ENCODE measurements at places on chromosomes 1 and 21.

- DNase-seq = no peak
Observed at GRCh38 chr1:161114556-161114955, 3.3 kb downstream of the PFDN2 start.

GRCh38 chr1:49597436-49597835 is 426.3 kb downstream of the AGBL4 start:
- no peak for DNase-seq

GRCh38 chr1:232225336-232226131 is 404.4 kb downstream of the SIPA1L2 start:
- DNase-seq = no peak

DNA sequence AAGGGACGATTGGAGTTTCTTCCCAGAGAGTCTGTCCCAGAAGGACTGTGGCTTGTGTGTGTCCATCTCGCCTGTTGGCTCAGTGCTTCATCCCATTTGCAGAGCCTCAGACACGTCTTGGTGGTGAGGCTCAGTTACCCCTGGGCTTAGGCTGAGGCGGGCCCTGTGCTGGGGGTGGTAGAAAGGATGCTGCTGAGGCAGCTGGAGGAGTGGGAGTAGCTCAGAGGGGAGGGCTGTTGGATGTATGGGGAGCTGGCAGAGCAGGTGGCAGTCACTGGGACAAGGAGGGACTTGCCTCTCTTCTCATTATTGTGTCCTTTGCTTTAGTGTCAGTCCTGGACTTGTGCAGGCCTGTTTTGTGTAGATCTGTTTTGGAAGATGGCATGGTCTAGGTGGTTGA is 7.3 kb upstream of the MIIP start:
- no peak for DNase-seq

- DNase-seq = no peak
Observed at GRCh38 chr1:85911742-85912141, 203.5 kb upstream of the ZNHIT6 start.

DNA sequence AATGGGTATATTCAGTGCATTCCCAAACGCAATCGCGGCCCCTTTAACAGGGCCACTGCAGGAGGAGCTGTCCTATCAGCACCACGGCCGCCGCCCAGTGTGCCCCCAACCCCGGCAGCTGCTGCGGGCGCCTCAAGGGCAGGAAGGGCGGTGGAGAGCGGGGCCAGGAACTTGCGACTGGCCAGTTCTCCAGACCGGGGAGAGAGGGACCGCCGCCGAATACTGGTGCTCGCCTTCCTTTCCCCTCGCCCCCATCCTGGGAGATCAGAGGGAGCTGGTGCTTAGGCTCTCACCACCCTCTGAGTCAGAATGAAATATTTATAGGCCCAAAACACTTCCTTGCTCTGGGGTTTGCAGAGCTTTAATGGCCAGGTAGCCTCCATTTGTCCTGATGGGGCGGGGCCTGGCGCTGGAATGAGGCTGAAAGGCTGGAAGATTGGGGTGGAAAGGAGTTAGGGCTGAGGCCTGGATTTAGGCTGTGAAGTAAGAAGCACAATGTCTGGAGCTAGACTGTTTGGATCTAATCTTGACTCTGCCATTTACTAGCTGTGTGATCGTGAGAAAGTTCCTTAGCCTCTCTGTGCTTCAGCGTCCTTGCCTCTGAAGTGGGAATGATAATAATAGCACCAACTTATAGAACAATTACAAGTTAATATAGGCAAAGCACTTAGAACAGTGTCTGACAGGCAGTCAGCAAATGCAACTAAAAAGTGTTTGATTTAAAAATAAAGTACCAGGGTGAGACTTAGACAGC is 75.5 kb downstream of the NAV1 start:
- DNase-seq = no peak

DNA sequence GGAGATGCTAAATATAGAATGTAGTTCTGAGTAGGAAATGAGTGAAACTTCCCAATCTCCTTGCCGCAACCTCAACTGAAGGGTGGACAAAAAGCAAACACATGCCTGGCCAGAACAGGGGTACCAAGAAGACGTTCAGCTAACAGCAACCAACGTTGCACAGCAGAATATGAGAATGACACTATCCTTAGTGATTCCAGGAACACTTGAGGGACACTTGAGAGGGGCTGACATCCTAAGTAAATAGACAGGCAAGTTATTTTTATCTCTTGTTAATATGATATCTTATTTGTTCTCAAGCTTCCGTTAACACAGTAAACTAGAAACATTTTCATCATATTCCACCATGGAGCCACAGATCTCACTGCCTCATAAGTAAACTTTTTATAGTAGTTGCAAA is 908 bp downstream of the KRTAP19-1 start:
- no peak for DNase-seq

- peak; percentile 66 for DNase-seq
Observed at GRCh38 chr1:88175631-88176226, 508.3 kb upstream of the PKN2 start.

- DNase-seq = peak; percentile 27
Observed at GRCh38 chr1:221782477-221782876, 40.6 kb upstream of the DUSP10 start.

GRCh38 chr1:91851130-91852010 is 34.6 kb downstream of the TGFBR3 start:
- DNase-seq = peak; percentile 86

- peak; percentile 21 for DNase-seq
Observed at GRCh38 chr1:114112775-114113174, 40.9 kb downstream of the SYT6 start.

- DNase-seq = no peak
Observed at GRCh38 chr1:36963006-36963405, 71.3 kb downstream of the GRIK3 start.

- peak; percentile 98 for DNase-seq
Observed at GRCh38 chr1:59057211-59057694, 239.6 kb upstream of the FGGY start.

GRCh38 chr1:103365860-103366569 is 159.5 kb upstream of the RNPC3 start:
- DNase-seq = no peak

DNA sequence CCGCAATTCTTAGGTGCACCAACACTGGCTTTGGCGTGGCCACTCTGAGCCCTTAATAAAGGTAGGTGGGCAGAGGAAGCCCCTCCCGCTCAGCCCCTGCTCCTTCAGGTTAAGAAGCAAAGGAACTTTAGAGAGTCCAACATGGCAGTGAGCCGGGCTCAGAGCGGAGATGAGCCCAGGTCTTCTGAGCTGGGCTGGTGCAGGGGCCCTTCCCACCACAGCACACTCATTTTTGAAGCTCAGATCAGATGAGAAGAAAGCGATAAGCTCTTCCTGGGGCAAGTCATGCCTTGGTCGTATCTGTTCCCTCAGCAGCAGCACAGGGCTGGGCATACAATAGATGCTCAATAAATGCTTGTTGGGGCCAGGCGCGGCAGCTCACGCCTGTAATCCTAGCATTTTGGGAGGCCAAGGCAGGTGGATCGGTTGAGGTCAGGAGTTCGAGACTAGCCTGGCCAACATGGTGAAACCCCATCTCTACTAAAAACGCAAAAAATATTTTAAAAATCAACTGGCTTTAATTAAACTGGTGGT is 51.1 kb upstream of the TARDBP start:
- DNase-seq = no peak

- no peak for DNase-seq
Observed at GRCh38 chr1:218366322-218367052, 21.4 kb downstream of the TGFB2 start.

DNA sequence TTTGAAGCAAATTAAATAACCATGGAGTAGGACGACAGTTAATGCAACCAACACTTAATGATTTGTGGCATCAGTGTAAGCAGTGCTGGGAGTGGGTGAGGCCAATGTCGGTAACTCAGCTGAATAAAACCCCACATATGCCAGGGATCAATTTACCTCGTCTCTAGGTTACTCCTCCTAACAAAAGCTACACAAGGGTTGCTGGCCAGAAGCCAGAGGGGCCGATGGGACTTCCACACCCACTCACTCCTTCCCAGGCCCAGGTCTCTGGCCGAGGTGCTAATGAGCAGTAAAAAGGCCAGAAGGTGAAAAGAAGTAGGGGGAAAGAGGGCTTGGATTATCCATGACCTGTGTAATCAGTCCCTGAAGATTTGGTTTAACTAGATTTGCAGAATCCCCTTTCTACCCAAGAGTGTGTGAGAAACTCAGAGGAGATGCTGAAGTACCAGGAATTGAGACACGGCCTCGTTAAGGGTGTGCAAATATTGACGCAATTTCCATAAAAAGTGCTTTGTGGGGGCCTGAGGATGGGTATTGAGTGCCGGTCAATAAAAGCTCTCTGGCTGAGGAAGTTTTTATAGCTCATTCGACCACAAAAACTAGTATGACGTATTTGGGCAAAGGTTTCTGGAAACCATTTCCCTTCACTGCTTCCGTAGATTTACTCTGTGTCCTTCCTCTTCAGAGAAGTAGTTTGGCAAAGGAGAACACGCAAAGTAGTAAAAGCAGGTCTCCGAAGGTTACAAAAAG is 145.5 kb downstream of the TBX15 start:
- no peak for DNase-seq

DNA sequence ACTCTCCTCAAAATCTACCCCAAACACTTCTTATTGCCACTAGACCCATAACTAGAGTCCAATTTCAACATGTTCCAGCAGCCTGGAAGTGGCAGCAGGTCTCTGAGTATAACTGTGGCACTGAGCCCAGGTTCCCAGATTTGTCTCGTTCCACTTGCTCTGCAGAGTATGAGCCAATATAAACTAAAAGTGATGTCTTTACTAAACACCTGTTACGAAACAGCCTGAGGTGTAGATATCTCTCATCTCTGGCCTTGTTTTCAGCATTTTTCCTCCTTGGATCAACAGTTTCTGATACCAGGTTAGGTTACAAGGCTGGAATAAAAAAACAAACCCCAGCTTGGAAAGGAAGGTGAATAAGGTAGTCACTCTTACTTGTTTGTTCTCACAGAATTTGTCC is 25.2 kb upstream of the PRDX6 start:
- DNase-seq = no peak

- DNase-seq = no peak
Observed at GRCh38 chr1:198907423-198907746, 268.5 kb downstream of the PTPRC start.

- peak; percentile 87 for DNase-seq
Observed at GRCh38 chr1:182622901-182623528, 18.8 kb upstream of the RGS16 start.

DNA sequence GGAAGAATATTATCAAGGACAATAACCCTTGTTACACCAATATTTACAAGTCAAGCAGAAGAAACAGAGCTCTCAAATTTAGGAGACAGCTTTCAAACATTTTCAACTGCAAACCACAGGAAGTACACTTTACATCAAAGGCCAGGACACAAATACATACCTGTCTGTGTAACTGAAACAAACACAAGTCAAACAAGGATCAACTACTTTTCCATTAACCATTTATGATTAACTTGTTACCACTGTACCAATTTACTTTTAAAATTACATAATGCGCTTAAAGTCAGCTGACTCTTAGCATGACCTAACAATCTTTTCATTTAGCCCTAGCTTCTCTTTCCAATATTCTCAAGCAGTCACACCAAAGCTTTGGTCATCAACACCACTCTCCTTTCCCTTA is 43.5 kb downstream of the TRIM33 start:
- no peak for DNase-seq

DNA sequence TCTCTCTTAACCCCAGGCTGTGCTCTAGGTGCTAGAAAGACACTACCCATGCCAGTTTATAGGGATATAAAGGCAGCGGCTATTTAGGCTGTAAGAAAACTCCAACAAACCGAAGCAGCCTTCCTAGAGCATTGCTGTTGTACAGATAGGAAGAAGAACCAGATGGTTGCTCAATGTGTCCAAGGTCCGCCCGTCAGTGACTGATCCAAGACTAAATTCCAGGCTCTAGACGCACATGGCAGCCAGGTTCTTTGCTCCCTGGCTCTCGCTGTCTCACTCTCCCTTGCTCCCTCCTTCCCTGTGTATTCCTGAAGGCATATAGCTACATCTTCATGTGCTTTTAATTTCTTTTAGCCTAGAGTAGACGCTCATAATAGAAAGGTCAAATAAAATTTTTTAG is 303.4 kb downstream of the KIF26B start:
- peak; percentile 57 for DNase-seq

DNA sequence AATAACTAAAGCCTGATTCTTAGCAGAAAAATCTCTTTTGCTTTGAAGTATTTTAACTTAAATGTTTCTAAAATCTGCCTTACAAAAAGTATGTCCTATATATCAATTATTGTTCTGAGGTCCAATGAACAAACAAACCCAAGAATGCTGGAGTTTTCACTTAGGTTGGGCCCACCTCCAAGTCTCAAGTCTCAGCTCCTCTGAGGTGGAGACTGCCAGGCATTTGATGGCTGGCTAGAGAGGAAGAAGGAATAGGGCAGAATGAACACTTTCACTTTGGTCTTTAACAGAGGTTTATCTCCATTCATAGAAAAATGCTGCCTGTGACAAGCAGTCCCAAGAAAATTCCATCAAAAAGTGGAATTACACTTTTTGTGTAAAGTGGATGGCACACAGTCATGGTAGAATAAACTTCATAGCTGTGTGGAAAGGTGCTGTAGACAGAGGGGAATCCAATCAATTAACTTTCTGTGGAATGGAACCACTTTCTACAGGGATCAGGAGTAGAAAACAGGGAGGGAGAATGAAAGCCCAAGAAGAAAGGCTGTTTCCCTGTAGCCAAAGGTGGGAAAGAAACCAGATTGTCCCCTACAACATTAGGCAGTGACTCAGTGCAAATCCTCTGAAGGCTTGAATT is 349.4 kb upstream of the RUNX1 start:
- DNase-seq = peak; percentile 43

DNA sequence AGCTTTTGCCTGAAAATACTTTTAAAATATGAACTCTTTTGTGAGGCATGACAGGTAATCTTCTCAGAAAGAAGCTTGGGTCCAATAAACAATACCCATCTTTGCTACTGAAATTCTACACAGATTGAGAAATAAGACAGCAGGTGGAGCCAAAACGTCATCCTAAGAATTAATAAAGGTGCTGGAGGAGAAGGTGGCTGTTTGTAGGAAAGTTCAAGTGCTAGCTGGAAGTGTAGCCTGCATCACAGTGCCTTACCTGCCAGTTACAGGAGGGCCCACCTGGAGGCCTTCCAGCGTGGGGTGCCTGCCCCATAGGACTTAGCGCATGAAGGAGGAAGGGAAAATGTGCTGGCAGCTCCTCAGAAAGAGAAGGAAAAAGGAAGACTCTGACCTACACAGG is 93.7 kb downstream of the TTC3 start:
- DNase-seq = no peak

GRCh38 chr1:167734227-167734626 is 12.4 kb downstream of the MPZL1 start:
- no peak for DNase-seq

All from fibroblast of upper back skin (primary cell).